Stimulated activated CD4-positive, alpha-beta T cell treated with anti-CD3 and anti-CD28 coated beads, Interleukin-15, amount 100 ng/mL, for 1 hour (primary cell): ENCODE measurements at places on chromosomes 5 and 9.

DNA sequence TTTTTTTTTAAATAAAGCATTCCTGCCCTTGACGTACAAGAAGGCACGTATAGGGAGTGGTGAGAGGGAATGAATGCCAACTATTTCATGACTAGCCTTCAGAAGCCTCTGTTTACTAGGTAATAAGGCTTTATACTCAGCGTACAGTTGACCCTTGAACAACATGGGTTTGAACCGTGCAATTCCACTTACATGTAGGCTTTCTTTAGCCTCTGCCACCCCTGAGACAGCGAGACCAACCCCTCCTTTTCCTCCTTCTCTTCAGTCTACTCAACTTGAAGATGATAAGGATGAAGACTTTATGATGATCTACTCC lies 22.5 kb downstream of the CDC42SE2 start:
- no peak for DNase-seq

GRCh38 chr5:68562308-68562707 lies 346.8 kb downstream of the PIK3R1 start:
- no peak for DNase-seq

GRCh38 chr9:88716596-88717290 lies 181.8 kb downstream of the NXNL2 start:
- no peak for DNase-seq

GRCh38 chr5:171271798-171272197 lies 37.2 kb upstream of the TLX3 start:
- no peak for DNase-seq

- DNase-seq, result no peak
Observed at GRCh38 chr5:136594416-136594815, 229.1 kb upstream of the TRPC7 start.

DNA sequence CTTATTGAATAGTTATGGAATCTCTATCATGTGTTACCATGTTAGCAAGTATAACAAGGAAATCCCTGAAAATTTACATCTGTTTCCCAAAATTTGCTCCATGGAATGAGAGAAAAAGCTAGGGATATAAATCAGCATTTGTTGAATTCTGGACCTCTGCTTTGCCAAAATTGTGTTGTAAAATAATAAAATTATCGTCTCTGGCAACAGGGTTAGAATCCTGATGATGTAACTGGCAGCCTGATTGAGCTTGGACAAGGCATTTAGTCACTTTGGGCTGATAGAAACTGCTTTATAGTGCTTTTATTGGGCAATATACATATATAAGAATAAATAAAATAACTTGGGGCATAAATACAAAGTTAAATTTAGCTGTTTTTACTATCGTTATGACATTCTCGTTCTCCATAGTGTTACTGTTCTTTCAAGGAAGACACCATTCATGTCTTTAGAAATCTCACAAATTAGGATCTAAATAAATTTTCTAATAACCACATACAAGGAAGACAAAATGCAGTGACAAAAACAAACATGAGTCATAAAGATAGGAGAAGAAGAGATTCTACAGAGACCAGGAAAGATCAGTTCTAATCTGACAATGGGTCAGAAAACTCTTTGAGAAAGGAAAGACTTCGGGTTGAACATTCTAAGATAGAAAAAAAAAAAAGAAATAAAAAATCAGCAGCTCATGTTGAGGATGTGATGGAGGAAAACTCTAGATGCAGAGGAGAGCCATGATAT lies 145.0 kb upstream of the CDH10 start:
- no peak for DNase-seq

DNA sequence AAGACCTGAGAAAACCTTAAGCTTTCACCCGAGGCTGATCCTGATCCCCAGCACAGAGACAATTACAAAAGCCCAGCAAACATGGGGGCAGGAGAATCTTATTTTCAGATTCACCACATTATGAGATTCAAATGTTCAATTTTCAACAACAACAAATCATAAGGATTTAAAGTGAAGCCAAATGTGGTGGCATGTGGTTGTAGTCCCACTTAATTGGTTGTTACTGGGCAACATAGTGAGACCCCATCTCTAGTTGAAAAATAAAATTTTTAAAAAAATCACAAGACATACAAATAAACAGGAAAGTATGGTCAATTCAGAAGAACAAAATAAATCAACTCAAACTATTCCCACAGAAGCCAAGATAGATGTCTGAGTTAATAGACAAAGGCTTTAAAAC lies 3.9 kb upstream of the RABGAP1 start:
- DNase-seq, result no peak

DNA sequence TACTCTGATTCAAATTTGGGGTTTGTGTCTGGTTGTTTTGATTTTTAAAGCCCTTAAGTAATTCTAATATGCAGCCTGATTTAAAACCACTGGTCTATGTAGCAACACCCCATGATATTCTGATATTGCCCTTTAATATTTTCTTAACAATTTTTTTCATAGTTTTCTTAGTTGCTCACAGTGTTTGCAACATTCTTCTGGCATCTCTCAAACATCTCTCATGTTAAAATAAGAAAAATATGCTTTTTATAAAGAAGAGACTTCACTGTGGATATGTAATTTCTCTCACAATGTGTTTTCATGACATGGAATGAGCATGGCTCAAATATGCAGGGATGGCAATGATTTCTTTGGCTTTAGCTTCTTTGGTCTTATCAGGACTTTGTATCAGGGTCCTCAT lies 183.7 kb downstream of the TAF11L14 start:
- no peak for DNase-seq

DNA sequence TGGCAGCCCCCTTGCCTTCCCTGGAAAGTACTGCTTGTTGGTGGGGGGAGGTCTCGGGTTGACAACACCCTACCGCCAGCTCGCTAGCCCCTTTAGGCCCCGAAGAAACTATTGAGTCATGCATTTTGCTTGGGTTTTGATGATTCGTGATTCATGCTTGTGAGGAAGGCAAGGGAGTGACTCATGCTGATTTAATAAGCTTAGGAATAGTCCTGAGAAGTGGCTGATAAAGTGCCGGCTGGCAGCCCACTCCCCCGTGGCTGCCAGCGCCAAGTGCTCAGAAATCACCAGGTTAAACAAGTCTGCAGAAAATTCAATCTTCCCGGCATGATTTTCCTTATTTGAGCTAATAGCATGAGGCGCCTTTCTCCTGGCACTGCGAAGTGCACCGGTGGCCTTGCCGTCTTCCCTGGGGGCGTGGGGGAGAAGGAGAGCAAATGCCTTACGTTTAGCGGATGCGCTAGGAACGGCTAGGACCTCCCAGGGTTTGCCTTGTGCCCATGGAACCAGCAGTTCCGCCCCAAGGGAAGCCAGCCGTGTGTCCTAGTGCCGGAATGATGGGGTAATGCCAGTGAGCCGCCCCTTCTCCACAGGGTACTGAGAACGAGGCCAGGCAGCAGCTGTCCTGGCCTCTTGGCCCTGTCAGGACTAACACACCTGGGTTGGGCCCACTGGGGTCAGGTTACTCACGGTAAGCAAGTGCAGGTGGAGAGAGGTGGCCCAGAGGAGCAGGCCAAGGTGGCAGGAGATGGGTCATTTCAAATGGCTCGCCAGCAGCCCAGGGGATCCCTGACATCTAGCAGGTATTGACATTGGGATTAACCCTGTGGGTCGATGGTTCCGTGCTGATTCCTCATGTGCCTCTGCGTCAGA lies 151.9 kb downstream of the MACROH2A1 start:
- DNase-seq, result no peak

DNA sequence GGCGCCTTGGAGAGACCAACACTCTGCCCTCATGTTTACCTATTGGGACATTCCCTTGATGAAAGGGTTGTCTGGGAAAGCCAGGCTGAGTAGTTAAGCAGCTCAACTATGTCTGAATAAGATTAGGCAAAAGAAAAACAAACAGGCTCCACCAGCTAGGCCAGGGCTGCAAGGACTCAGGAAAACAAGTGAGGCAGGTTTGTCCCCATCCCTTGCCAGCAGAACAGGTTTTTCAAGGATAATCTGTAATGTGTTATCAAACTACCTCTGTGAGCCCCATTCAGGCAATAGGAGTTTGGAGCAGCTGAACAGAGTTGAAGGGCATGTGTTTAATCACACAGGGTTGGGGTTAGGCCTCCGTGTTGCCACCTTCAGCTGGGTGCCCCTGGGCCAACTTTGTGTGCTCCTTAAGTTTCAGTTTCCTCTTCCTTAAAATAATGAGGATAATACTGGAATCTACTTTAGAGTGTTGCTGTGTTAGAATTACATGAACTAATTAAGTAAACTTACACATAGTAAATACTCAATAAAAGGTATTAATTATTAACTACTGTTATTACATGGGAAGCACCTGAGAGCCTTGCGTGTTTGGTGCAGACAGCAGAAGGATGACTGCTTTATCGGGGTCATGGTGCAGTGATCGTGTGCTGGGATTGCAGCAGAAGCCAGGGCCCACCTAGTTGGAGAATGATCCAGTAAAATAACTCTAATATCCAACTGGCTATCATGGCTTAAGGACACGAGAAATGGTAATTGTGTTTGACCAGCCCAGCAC lies 72.1 kb upstream of the ATP10B start:
- no peak for DNase-seq

GRCh38 chr9:93562157-93562556 lies 14.2 kb upstream of the PHF2 start:
- DNase-seq, result no peak

- no peak for DNase-seq
Observed at GRCh38 chr5:82597437-82597836, 319.3 kb upstream of the RPS23 start.

DNA sequence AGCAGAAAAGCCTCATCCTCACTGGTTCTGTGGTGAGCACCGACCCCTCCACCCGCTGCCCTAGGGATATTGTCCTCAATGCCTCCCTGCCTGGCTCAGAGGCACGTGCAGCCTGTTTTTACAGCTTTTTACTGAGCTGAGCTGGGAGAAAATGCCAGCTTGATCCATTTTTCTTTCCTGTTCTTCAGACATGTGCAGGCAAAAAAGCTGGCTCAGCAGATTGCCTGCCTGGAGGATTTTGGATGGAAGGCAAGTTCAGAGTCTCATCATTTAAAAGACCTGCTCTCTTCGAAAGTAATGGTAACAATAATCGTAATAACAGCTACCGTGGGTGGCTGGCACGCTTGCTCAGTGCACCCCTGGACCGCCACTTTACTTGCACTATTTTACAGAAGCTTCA lies 135.0 kb upstream of the SMIM23 start:
- no peak for DNase-seq

GRCh38 chr5:103120607-103121200 lies 603 bp downstream of the PPIP5K2 start:
- no peak for DNase-seq

DNA sequence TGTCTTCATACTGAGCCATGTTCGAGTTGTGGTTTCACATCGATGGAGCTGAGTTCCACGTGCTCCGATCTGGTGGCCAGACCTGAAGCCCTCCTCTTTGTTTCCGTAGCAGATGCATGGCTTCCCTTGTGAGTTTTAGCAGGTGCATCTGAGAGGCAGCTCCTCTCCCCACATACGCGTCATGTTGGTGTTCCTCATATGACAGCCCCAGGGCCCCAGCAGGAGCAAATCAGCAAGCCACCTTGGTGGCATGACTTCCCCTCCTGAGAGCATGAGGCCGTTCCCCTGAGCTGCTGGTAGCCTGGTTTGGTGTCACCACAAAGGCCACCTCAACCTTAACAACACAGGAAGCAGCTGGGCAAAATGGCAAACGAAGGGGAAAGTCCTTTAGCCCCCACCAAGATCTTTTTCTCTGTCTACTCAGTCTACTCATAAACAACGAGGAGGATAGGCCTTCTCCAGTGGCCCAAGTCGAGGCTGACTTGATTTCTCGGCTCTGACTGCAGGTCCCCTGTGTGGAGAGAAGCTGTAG lies 5.9 kb downstream of the CYFIP2 start:
- DNase-seq, result peak; percentile 53

- no peak for DNase-seq
Observed at GRCh38 chr5:132506094-132506692, 15.6 kb upstream of the IRF1 start.
